ENCODE measurements at places on chromosomes 1 and 21. TPM values are rescaled to one million over a fixed set of nuclear protein-coding genes. Genes with fewer than 3 reads are reported as not detected.

DNA sequence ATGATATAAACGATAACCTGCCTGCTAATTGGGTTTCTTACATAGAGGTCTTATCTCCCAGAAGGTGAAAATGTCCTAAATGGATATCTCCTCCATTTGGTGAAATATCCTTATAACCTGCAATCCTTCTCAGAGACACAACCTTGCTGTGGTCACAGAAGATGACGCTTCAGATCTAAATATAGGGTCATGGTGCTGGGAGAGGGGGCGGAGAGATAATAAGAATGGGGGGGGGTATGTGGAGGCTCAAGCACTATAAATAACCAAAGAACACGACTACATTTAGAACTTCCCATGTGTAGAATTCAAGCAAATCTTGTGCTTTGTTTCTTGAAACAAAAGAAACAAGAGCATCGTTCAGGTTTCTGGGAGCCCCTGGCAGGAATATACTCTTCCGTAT lies 260.6 kb upstream of the ESRRG start:
- DNase-seq = no peak

Gene RSPH1
- total RNA-seq = not detected

- DNase-seq = no peak
Measured at GRCh38 chr1:176558561-176558960, 95.6 kb downstream of the PAPPA2 start.

DNA sequence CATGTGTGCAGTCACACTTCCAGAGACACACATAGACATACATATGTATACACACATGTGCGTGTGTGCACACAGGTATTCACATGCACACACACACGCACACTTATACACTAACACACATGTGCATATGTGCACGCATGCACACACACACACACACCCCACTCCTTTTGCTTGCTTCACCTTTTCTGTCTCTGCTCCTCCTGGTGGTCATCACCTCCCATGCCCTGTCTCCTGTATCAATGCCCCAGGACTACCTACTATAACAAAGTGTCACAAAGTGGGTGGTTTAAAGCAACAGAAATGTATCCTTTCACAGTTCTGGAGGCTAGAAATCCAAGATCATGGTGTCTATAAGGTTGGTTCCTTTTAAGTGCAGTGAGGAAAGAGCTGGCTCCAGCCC lies 27.4 kb downstream of the ETS2 start:
- DNase-seq = no peak

DNA sequence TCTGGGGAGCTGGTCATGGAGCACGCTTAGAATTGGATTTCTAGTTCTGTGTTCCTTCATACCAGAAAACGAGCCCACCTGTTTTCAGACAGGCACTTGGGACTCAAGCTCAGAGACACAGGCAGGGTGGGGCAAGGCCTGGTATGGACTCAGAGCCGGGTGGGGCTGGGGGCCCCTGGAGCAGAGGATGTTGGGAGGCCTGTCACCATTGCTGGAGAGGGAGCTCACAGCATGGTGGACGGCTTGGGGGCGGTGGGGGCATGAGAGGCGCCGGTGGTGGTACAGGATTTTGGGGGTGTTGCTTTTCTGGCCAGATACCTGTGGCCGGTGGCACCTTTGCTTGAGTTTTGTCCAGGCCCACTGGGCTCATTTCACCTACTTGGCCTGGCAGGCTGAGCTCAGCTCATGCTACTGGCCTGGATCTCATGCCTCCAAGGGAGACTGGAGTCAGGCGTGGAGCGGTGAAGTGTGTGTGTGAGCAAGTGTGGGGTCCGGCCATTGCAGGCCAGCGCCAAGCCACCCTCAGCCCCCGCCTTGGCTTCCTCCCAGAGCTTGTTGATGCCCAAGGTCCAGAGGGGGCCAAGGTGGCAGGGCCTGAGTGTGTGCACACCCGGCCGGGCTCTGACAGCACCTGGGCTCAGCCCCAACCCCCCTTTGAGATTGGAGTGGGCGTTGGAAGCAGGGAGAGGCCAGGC lies 8.7 kb downstream of the SLX9 start:
- peak; percentile 40 for DNase-seq

DNA sequence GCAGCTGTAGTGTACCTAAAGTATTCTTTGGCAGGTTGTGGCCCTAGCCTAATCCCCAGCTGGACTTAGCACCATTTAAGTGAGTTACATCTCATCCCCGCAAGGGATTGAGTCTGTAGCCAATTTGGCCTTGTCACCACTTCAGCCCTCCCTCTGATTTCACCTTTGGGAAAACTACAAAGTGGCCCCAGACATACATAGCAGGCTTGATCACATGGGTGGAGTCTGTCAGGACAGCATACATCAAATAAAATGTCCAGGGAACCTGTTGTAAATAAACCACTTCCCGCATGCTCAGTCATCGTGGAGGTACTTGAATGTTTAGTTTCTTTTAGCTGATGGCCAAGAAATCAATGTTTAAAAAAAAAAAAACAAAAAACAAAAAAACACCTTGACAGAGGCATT lies 142.5 kb downstream of the DHRS3 start:
- DNase-seq = no peak

DNA sequence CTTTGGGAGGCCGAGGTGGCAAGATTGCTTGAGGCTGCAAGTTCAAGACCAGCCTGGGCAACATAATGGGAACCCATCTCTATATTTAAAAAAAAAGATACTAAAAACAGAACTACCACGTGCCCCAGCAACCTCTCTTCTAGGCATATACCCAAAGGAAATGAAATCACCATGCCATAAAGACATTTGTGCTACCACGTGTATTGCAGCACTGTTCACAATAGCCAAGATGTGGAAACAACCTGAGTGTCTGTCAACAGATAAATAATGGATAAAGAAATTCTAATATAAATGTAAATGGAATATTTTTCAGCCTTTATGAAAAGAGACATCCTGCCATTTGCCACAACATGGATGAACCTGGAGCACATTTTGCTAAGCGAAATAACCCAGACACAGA lies 128.6 kb downstream of the PCNX2 start:
- DNase-seq = no peak

GRCh38 chr21:42493109-42494060 lies 2.6 kb downstream of the RSPH1 start:
- no peak for DNase-seq

GRCh38 chr1:179353546-179353945 lies 12.2 kb upstream of the AXDND1 start:
- DNase-seq = no peak

Gene S100A3
- 0.70 TPM for total RNA-seq

DNA sequence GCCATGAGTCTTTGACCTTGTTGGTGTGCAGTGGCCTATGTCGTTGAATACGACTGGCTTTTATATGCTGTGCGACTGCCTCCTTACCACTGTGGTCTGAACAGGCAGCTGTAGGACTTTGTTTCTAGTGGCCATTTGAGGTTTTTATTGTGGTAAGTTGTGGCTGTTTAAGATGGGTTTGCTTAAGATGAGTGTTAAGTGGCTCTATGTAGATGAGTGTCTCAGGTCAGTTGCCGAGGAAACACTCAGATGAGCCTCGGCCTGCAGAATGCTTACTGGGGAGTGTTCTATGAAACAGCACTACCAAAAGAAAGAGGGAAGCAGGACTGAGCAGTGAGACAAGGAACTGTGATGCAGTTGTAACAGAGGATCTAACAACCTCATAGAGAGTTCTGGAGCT lies 14.9 kb upstream of the CD1C start:
- DNase-seq = no peak

Measured in Right ventricle myocardium superior (tissue), 1 donor.